Stimulated activated CD4-positive, alpha-beta T cell treated with anti-CD3 and anti-CD28 coated beads, Interleukin-2, amount 100 ng/mL, for 48 hours (primary cell): ENCODE measurements at places on chromosomes 5 and 9.

GRCh38 chr5:32551194-32551593 is 34.2 kb upstream of the SUB1 start:
- no peak for DNase-seq

DNA sequence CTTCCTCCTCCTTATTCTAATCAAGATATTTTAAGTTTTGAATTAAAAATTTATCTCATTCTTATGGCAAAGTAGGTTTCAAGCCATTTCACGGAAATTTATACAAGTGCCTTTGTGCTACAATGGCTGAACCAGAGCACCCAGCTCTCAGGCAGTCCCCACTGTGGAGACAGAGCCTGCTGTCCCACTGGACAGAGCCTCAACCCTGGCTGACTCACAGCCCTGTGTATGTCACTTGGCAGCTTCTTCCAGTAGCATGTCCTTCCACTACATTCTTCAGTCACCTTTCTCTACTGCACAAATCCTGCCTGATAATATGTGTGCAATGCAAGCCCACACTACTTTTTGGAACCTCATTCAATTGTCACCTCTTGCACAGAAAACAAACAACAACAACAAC is 253.1 kb downstream of the PDE4D start:
- DNase-seq = no peak

- DNase-seq = no peak
Observed at GRCh38 chr5:129945028-129945427, 40.8 kb downstream of the CHSY3 start.

- no peak for DNase-seq
Observed at GRCh38 chr5:142529626-142530278, 156.1 kb downstream of the FGF1 start.

DNA sequence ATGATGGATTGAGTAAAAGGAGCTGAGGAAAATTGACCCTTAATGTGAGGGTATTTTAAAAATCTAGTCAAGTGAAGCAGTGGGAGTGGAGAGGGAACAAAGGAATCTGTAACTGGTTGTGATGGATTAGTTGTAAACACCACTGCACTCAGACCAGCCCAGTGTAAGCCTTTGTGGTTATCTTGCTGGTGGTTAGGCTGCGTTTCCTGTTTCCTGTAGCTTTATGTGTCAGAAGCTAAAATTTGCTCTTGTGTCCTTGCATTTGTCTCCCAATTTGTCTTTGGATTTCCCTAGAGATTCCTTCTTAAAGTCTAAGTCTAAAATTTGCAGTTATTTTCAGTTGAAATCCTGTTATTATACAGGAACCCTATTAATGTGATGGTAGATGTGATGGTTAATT is 6.3 kb downstream of the IFNA21 start:
- DNase-seq = no peak

DNA sequence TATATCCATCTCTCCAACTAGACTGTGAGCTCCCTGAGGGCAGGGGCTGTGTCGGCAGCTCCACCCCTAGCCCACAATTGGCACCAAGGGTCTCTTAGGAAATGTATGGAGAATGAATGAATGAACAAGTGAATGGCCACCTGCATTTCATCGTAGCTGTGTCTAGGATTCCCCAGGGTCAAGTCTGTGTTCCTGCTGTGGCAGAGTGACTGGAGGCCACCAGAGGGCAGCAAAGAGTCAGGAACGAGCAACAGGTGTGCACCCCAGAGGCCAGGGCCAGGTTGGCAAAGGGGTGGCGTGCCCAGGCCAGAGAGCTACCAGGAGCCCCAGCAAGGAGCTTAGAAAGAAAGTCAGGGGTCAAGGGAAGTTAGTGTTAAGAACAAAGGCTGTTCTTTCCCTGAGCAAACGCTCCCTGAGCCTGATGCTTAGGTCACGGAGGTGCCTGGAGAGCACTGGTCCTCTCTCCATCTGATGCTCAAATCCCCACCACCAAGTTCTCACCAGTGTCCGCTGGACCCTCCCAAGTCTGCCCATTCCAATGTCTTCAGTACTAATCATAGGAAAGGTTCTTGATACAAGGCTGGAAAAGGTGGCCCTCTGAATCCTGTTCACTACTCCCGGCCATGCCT is 160.7 kb downstream of the PAX5 start:
- DNase-seq = peak; percentile 81

GRCh38 chr9:89417832-89418473 is 80.0 kb downstream of the SEMA4D start:
- no peak for DNase-seq
